Central memory CD8-positive, alpha-beta T cell (primary cell): ENCODE measurements at places on chromosomes 7 and 10.

DNA sequence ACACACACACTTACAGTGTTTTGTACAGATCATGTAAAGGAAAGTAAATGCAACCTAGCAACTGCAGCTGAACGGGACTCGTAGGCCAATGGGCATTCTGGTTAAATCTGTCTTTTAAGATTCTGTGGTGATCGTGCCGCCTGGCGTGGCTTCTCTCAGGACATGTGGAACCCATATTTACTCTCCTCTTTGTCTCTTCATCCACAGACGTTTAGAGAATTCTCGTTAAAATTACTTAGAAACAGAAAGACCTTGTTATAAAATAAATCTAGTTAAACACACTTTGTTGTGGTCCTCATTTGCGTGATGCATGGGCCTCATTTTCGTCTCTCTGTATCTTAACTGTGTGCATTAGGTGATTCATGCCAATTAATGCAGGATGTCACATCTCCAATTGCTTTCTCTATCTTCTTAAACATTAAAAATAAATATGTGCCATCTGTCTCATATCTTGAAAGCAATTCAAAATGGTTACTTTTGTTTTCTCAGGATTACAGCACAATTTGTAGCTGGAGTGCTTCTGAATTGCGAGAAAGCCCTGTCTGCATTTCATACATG, 11.5 kb downstream of the KLF6 start:
- no peak for DNase-seq

DNA sequence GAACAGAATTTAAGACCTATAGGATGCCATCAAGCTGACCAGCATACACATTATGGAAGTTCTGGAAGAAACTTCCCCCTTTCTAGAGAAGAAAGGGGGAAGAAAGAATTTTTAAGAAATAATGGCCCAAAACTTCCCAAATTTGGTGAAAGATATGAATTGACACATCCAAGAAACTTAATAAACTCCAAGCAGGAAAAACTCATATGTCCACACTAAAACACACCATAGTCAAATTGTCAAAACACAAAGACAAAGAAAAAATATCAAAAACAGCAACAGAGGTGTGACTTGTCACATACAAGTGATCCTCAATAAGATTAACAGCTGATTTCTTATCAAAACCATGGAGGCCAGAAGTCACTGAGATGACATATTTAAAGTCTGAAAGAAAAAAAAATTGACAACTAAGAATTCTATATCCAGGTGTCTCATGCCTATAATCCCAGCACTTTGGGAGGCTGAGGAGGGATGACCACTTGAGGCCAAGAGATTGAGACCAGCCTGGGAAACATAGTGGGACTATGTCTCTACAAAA, 52.4 kb downstream of the CFAP70 start:
- no peak for DNase-seq

DNA sequence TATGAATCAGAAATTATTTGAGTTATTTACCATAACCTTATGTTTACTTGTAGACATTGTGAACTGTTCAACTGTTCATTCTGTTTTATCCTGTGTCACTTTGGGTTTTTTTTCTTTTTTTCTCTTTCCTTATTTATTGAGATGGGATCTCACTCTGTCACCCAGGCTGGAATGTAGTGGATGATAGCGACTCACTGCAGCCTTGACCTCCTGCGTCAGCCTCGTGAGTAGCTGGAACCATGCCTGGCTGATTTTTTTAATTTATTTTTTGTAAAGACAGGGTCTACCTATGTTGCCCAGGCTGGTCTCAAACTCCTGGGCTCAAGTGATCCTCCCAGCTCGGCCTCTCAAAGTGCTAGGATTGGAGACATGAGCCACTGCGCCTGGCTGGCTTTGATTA, 97.1 kb downstream of the CSTF2T start:
- DNase-seq = no peak

- no peak for DNase-seq
Observed at GRCh38 chr10:117928741-117929140, 118.0 kb downstream of the RAB11FIP2 start.

DNA sequence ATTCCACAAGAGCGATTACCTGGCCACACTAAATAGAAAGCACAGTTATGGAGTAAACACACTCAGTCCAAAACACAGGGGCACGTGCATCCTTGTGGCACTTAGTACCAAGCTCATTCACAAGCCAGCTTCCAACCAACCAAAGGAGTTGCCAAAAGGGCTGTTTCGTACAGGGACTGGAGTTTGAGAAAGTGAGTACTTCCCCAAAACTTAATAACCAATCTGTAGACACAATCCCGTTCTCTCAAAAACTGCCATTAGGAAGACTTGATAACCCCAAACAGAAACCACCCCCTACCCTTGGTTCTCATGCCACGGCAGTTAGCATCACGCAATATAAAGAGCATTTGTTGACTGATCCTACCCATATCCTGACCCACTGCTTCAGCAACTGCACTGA, 166.2 kb upstream of the ASAH2 start:
- DNase-seq = no peak

DNA sequence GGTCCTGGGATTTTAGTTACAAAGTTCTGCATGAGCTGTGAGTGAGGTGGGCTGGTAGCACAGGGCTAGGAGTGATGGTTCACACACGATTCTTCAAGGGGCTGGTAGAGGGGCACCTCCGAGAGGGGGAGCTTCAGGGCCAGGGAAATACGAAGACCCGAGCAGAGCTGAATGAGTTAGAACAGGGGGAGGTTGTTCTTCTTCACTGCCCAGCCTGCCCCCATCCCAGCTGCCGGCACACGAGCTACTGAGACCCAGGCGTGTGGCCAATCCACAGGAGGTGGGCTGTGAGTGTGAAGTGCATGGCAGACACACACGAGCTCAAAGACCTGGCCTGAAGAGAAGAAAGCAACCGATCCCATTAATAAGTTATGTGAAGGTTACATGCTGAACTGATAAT, 256.2 kb upstream of the ZNF32 start:
- DNase-seq = no peak

- DNase-seq = no peak
Observed at GRCh38 chr7:67452516-67453026, 455.9 kb downstream of the TYW1 start.

- DNase-seq = no peak
Observed at GRCh38 chr10:95334805-95335144, 44.0 kb upstream of the PDLIM1 start.

GRCh38 chr7:138745189-138745588, 44.0 kb upstream of the SVOPL start:
- DNase-seq = no peak

GRCh38 chr7:132430041-132430855, 146.0 kb downstream of the PLXNA4 start:
- DNase-seq = no peak
